SK-N-SH (cell line): ENCODE measurements at places on chromosomes 5 and 9. TPM values are rescaled to one million over a fixed set of nuclear protein-coding genes. Genes with fewer than 3 reads are reported as not detected.

DNA sequence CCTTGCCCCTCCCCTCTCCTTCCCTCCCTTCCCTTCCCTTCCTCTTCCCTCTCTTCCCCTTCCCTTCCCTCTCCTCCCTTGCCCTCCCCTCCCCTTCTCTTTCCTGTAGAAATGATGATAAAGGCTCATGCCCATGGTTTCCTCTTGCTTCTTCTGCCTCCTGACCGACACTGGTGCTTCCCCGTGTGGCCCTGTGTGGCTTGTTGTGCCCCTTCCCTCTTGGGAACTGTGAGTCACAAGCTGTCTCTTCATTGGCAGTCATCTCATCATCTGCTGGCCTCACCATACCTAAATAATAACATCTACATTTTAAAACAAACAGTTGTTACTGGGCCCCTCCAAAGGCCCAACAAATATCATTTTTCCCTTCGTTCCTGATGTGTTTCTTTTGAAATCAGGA lies 11.7 kb upstream of the CARNMT1 start:
- no peak overlapping the region for H3K27ac ChIP-seq
- H3K4me1 ChIP-seq = no peaks in the 10 kb centered on the region
- no peak for DNase-seq

- H3K4me3 ChIP-seq = no peak overlapping the region
- no peaks in the 10 kb centered on the region for H3K27me3 ChIP-seq
- peak overlapping the region; percentile 7; the same call in 1 of the 2 replicates for H3K27ac ChIP-seq
- H3K4me1 ChIP-seq = peaks cover 3% of the 10 kb centered on the region; the same call in 1 of the 2 replicates
Measured at GRCh38 chr5:176166427-176166826, 71.8 kb upstream of the SIMC1 start.

- no peak overlapping the region for H3K27ac ChIP-seq
- H3K27me3 ChIP-seq = no peaks in the 10 kb centered on the region
- DNase-seq = no peak
Measured at GRCh38 chr5:159539678-159540077, 209.4 kb upstream of the IL12B start.

Gene PCDHB2
- polyA plus RNA-seq = 1.6 and 1.8 TPM in 2 replicates

Gene SERF1A
- polyA plus RNA-seq = 4.2 and 4.3 TPM in 2 replicates

Gene IFNB1
- polyA plus RNA-seq = not detected in 2 replicates
